ENCODE measurements at places on chromosomes 4 and X.

DNA sequence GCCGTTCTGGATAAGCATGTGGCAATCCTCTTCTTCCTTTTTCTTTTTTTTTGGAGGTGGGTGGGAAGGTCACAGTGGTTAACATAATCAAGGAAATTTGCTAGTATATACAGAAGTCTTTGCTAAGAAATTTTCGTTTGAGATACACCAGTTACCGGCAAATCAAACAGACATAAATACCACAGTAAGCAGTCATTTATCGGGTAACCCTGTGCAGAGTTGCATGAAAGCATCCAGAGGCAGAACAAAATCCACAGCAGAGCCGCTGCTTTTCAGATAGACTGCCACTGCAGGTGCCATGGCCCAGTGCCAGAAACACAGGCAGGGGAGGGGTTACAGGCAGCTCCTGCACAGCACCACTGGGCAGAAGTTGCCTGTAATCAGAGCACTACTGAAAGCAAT lies 179.1 kb upstream of the MAB21L2 start:
- no peak for DNase-seq

DNA sequence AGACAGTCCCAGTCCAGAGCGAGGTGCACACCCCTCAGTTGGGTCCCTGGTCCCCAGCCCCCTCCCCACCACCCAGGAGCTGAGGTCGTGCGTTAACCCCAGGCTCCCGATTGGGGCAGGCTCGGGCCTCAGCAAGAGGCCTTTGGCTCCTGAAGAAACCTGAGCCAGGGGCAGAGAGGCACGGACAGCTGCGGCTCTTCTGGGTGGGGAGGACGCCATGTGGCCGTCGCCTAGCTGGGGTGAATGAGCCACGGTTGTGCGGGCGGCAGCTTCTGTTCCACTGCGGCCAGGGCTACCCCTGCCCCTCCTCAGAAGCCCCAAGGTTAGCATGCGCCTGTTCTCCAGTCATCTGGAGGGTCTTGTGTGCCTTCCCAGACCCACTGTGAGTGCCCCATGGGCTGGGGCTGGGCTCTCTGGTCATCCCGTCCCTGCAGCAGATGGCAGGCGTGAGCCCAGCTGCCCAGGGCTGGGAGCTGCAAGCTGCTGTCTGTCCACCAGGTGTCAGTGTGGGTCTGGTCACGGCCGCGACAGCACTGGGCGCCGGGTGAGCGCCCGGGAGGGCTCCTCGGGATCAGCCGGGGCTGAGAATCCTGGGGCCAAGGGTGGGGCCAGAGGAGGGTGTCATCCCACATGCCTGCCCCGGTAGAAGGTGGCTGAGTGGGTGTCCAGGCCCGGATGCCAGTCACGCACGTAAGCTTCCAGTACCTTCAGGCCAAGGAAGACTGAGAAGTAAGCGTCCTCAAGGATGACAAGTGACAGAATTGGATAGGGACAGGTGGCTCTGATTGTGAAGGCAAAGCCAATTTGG lies 21.9 kb downstream of the ATP2B3 start:
- DNase-seq: peak; percentile 27

DNA sequence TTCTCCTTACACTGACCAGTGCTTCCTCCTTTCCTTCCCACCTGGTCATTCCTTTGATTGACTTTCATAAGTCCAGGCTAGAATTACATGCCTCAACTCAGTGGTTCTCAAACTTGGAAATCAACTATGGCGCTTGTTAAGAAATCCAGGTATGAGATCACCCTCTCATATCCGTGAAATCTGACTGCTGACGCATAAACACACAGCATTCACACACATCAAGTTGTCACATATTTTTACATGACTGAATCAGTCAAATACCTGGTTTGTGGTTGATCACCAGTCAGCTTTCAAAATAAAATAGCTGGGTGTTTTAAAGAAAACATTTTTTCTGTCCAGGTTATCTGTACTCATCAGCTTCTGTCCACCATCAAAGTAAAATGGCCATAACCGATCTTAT lies 433.5 kb downstream of the AFF2 start:
- no peak for DNase-seq

GRCh38 chrX:112910418-112910817 lies 69.8 kb upstream of the AMOT start:
- DNase-seq: no peak

DNA sequence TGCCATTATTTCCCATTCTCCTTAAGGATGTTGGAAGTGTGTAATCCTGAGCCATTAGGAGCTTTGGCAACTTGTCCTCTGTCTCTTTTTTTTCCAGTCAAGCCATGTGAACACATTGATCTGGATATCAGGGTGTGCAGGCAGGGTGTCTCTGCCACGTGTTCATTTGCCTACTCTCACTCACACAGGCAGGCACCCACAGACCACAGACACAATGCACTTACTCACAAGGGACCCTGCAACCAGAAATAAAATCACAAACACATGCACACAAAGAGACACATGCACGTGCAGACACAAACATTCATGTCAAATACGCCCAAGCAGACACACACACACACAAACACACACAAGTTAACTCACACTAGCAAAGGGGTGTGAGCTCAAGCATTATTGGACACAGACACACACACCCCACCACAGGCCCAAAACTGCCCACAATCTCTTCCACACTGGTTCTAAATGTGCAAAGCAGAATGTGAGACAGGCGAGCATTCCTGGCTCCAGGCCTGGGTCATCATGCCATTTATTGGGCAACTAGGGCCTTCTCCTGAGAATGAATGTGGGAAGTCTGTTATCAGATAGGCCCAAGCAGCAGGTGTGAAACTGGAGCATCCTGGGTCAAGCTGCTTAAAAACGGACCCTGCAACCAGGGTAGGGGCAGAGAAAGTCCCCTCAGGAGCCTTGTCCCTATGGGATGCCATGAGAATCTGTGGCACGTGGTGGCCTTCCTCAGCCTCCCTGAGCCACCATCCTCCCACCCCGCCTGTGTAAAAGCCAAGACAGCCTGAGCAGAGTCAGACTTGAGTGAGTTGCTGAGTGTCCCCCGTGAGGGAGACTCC lies 63.4 kb downstream of the NBDY start:
- DNase-seq: no peak

GRCh38 chr4:77015390-77015789 lies 60.4 kb downstream of the CCNI start:
- DNase-seq: no peak

DNA sequence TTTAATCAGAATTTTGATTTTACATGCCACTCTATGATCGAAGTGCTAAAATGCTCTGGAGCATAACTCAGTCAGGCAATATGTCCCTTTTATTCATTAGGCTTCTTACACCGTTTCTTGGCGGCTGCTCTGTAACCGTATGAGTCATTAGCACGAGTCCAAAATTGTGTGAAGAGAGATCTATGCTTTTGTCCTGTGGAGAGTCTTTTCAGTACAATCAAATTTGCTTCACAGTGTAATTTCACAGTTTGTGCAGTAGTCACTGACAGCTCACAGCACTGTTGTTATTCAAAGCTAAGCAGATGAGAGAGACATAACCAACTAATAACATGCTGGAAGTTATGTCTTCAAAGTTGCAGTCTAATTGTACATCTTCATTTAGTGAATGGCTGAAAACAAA lies 167.8 kb downstream of the PCDH10 start:
- no peak for DNase-seq

GRCh38 chr4:138085736-138086305 lies 156.3 kb downstream of the SLC7A11 start:
- no peak for DNase-seq

DNA sequence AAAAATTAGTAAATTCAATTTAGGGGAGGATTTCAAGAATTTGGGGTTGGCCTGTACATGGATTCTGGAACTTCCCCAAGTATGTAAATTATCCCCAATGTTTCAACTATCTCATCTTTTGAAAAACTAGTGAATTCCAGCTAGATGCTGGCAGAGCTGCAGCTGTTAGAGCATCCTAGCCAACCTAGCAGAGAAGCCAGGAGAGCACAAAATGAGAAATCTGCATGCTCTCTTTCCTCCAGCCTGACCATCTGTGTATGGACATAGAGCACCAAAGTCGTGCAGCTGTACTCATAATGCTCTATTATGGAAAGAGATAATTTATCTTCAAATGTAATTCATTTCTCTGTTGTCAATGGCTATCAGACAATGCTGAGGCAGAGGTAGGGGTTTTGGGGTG lies 1217.7 kb downstream of the PCDH19 start:
- no peak for DNase-seq

- DNase-seq: no peak
Measured at GRCh38 chr4:101262683-101263082, 84.6 kb downstream of the PPP3CA start.

DNA sequence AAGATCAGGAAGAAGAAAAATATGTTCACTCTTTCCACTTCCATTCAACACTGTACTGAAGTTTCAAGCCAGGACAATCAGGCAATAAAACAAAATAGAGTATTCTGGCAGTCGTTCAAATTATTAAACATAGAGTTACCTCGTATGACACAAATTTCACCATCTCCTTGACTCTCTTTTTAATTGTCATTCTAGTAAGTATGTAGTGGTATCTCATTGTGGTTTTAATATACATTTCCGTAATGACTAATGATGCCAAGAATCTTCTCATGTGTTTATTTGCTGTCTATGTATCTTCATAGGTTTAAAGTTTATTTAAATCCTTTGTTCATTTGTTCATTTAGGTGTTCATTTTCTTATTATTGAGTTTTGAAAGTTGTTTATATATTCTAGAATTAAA lies 352.2 kb downstream of the IDS start:
- no peak for DNase-seq

- DNase-seq: no peak
Measured at GRCh38 chrX:13518126-13518525, 51.3 kb upstream of the EGFL6 start.

DNA sequence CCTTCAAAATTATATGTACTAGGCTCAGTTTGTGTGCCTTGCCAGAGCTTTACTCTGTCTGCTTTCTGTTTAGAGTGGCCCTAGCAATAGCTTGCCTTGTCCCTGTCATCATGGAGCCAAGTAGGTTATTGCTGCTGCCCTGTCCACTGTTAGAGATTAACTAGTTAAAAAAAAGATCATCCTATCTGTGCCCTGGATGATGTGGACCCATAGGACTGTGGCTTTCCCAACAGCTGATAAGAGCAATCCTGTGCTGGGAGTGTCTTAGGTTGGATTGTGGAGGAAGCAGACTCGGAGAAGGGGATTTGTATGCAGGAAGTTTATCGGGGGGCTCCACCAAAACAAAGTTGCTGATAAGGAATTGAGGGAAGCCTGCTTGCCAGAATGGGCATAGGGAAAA lies 23.8 kb downstream of the PPP1R2C start:
- no peak for DNase-seq

DNA sequence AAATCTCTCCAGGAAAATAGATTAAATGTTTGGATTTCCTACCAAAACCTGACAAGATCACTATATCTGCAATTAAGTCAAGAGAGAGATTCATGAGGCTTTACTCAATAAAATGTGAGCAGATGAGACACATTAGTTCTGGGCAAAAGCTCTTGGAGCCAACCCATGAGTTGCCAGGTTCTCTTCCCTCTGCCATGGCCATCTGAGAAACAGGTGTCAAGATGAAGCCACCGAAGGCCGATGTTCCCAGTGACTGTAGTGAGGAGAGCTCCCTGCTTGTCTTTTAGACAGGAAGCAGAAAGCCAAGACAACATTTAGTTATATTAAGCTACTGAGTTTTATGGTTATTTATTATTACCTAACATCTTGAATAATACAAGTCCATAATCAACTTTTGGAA lies 1068.7 kb downstream of the STPG2 start:
- peak; percentile 25 for DNase-seq

DNA sequence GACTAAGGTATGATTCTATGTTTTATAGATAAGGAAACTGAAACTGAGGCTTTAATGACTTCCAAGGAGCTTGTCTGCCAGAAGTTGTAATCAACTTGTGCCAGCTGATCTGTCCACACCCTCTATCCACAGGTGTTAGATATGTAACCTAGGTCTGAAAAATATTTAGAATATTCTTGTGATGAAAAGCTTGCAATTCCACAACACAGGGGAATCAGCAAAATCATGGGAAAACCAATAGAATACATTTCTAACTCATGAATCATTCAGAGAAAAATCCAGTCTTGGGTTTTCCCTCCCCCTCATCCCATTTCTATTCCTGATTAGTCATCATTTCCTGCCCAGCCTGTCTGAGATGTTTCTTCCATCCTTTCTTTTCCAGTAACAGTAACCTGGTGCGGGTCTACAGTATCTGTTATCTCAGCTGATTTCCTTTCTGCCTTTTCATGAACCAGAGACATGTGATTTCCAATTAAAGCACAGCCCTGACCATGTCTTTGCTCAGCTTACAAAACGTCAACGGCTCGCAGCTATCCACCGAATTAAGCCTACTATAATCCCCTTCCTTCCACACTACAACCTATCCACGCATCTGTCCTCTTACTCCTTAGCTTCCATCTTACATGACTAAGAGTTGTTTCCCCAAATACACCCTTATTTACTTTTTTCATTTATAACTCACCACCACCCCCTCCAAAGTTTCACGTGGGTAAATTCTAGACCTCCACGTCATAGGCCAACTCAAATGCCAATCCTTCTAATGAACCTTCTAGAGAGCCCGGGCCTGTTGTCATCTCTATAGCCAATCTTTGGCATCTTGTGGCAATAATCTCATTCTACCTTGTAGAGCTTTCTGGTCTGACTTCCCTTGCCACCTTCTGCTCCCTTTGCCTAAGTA lies 961 bp upstream of the NOCT start:
- no peak for DNase-seq

DNA sequence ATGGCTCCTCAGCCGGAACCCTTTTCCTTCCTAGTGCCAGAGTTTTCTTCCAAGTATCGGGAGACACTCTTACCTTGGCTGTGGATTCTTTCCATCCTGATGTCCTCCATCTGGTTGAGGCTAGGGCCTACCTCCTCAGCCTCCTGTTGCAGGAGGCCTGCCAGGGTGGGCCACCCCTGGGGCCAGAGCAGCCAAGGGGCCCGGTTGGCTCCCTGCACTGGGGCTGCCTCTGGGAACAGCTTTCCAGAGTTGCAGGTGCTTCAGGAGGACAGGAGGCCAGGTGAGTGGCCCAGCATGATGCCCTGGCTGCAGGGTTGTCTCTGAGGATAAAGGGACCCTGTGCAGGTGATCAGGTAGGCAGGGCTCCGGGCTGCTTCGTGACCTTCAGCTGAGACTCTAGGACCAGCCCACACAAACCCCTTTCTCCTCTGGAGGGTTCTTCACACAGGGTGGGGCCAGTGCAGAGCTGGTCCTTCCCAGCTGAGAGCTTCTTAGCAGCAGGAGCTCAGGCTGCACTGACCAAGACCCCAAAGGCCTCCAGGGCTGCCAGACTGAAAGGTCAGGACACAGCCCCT lies 5.3 kb upstream of the GPR78 start:
- no peak for DNase-seq

DNA sequence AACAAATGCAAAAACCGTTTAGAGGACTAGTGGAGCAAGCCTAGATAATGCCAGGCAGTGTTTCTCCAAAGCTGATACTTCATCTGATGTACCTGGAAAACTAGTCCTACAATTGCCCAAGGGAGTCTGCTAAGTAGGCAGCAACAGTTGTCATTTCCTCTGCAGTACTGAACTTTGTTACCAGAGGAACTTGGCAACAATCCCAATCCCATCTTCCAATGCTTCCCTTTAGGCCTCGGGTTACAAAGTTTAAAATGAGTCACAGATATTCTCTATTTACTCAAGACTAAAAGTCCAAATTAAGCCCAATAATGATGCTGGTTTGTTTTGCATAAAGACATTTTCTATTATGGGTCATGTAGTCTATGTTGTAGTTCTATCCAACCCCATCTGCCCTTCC lies 120.0 kb upstream of the GLRA2 start:
- no peak for DNase-seq

- DNase-seq: no peak
Measured at GRCh38 chr4:114318309-114318708, 280.3 kb upstream of the UGT8 start.

Measured in cerebellar nuclear complex (tissue), 1 donor.